H1 (cell line): ENCODE measurements at places on chromosomes 11 and 22. TPM values are rescaled to one million over a fixed set of nuclear protein-coding genes. Genes with fewer than 3 reads are reported as not detected.

STIP1 gene
- 316 and 329 TPM in 2 replicates for total RNA-seq

CAVIN3 gene
- total RNA-seq = 17.7 and 20.4 TPM in 2 replicates

VSTM5 gene
- total RNA-seq = 0.13 and 0.22 TPM in 2 replicates

KCNQ1 gene
- 2.0 and 2.4 TPM in 2 replicates for total RNA-seq

GAL3ST1 gene
- 10.5 and 11.0 TPM in 2 replicates for total RNA-seq

C11orf91 gene
- total RNA-seq = not detected in 2 replicates

DCDC1 gene
- 0.52 and 0.56 TPM in 2 replicates for total RNA-seq

GRCh38 chr22:29470159-29470855 lies 9.7 kb upstream of the NEFH start:
- peak; percentile 99 for DNase-seq
- H3K4me3 ChIP-seq = peak overlapping the region; percentile 38
- H3K27me3 ChIP-seq = no peaks in the 10 kb centered on the region
- H3K4me1 ChIP-seq = no peaks in the 10 kb centered on the region

- peaks cover 5% of the 10 kb centered on the region for H3K4me1 ChIP-seq
- H3K36me3 ChIP-seq = no peaks in the 10 kb centered on the region
- H3K4me3 ChIP-seq = no peak overlapping the region
- no peak for DNase-seq
- H3K27me3 ChIP-seq = no peaks in the 10 kb centered on the region
- H3K27ac ChIP-seq = no peak overlapping the region
Observed at GRCh38 chr11:117529816-117530215, 202.2 kb downstream of the CEP164 start.

DNA sequence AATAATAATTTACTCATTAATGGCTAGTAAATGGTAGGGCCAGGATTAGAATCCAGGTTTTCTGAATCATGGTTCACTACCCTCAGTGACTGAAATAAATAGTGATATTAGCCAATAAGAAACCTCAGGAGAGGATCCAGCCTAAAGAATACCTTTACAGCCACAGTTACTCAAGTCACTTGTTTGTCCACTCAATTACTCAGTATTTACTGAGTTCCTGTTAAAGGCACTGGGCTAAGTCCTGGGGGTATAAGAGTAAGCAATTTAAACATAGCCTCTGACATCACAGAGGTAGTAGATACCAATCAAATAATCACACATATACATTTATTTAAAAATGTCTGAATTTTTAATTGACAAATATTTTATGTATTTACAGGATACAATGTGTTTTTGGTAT lies 56.8 kb upstream of the GAB2 start:
- H3K4me3 ChIP-seq = no peak overlapping the region
- H3K4me1 ChIP-seq = no peaks in the 10 kb centered on the region
- peaks cover 2% of the 10 kb centered on the region; the same call in 1 of the 2 replicates for H3K36me3 ChIP-seq
- H3K27me3 ChIP-seq = no peaks in the 10 kb centered on the region

DNA sequence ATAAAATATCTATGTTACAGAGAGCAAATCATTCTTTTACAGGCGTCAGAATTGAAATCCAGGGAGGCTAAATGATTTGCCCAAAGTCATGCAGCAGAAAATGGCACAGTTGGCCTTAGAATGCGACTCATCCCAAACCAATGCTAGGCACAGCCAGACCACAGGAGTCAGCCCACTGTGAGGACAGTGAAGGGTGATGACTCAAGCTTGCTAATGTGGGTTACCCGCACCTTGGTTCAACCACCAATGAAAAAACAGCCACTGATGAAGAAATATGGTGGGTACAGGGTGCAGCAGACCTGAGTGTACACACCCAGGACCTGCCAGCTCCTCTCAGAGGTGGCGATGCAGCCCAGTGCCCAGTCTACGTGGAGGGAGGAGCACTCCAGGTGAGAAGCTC lies 89.7 kb downstream of the ZC3H12C start:
- H3K4me1 ChIP-seq = peaks cover 13% of the 10 kb centered on the region
- DNase-seq = no peak
- no peak overlapping the region for H3K4me3 ChIP-seq

- no peaks in the 10 kb centered on the region for H3K27me3 ChIP-seq
- no peaks in the 10 kb centered on the region for H3K4me1 ChIP-seq
- DNase-seq = peak; percentile 62
- H3K36me3 ChIP-seq = no peaks in the 10 kb centered on the region
- no peak within 1 kb of the TSS for H3K4me3 ChIP-seq
Observed at GRCh38 chr11:65170058-65170534, at the start of gene SPDYC. Gene SPDYC, plus strand, starts transcription at chr11:65170233. Its CDS starts 1,125 bp downstream, at chr11:65171358.

- no peaks in the 10 kb centered on the region for H3K27me3 ChIP-seq
- no peak for DNase-seq
- no peak overlapping the region for H3K27ac ChIP-seq
- H3K36me3 ChIP-seq = no peaks in the 10 kb centered on the region
- H3K4me3 ChIP-seq = no peak overlapping the region
Observed at GRCh38 chr11:13114566-13115379, 105.7 kb downstream of the RASSF10 start.

- H3K4me3 ChIP-seq = no peak overlapping the region
- no peaks in the 10 kb centered on the region for H3K27me3 ChIP-seq
- no peaks in the 10 kb centered on the region for H3K4me1 ChIP-seq
- H3K36me3 ChIP-seq = peaks cover 16% of the 10 kb centered on the region
Observed at GRCh38 chr11:967995-968751, 42.5 kb downstream of the AP2A2 start.

GRCh38 chr11:18548001-18548400 lies 21.3 kb upstream of the TSG101 start:
- no peaks in the 10 kb centered on the region for H3K36me3 ChIP-seq
- H3K4me3 ChIP-seq = no peak overlapping the region
- H3K4me1 ChIP-seq = no peaks in the 10 kb centered on the region
- no peak for DNase-seq

GRCh38 chr11:73851046-73851764 lies 25.4 kb downstream of the COA4 start:
- no peak overlapping the region for H3K4me3 ChIP-seq
- H3K36me3 ChIP-seq = no peaks in the 10 kb centered on the region
- H3K27ac ChIP-seq = no peak overlapping the region

DNA sequence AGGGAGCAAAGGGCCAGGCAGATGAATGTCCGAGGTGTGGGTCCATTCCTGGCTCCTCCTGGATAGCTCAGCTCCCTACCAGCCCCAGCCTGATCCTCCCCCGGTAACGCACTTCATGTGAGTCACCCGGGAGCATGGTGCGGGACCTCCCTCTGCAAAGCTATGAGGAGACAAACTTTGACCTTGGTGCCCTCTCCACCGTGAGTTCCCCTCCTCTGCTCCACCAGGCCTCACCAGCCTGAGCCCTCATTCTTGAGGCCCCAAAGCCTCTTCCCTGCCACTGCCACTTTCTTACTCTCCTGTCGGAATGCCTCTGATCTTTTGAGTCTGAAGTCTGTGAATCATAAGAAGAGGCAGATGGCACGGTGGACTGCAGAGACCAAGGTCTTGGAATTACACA lies 37.4 kb upstream of the CD82 start:
- H3K4me1 ChIP-seq = no peaks in the 10 kb centered on the region
- H3K27me3 ChIP-seq = no peaks in the 10 kb centered on the region
- H3K36me3 ChIP-seq = no peaks in the 10 kb centered on the region
- H3K27ac ChIP-seq = no peak overlapping the region
- no peak overlapping the region for H3K4me3 ChIP-seq

GRCh38 chr11:72471005-72471898 lies 36.9 kb upstream of the CLPB start:
- H3K27ac ChIP-seq = no peak overlapping the region
- no peaks in the 10 kb centered on the region for H3K4me1 ChIP-seq
- DNase-seq = peak; percentile 63

DNA sequence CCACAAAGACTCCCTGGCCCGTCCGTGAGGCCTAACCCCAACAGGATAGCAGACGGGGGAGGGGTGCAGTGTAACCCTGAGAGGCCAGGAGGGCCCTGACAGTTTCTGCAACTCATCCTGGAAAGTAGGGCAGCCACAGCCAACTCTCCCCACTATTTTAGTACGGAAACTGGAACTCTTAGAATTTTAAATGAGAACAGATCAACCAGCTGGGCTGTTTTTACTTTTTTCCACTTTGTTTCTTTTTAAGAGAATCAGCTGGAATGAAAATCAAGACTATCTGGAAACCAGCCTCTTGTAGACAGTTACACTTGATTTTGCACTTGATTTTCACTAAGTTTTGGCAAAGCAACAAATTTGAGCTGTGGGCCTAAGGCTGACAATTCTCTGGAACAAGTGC lies 42.7 kb upstream of the NRIP3 start:
- H3K27ac ChIP-seq = no peak overlapping the region
- no peak overlapping the region for H3K4me3 ChIP-seq
- DNase-seq = no peak
- H3K4me1 ChIP-seq = no peaks in the 10 kb centered on the region; the same call in 1 of the 2 replicates
- H3K36me3 ChIP-seq = no peaks in the 10 kb centered on the region

- no peaks in the 10 kb centered on the region for H3K27me3 ChIP-seq
- peak within 1 kb of the TSS; percentile 81 for H3K4me3 ChIP-seq
- peaks cover 5% of the 10 kb centered on the region for H3K4me1 ChIP-seq
- DNase-seq = peak; percentile 84
Observed at GRCh38 chr22:24951942-24952836, at the start of gene KIAA1671. Gene KIAA1671, plus strand, starts transcription at chr22:24952716. Its CDS starts 75,284 bp downstream, at chr22:25028000.

- no peak overlapping the region for H3K27ac ChIP-seq
- no peak overlapping the region for H3K4me3 ChIP-seq
- no peaks in the 10 kb centered on the region for H3K27me3 ChIP-seq
Observed at GRCh38 chr11:59187587-59187986, 15.7 kb downstream of the DTX4 start.

- H3K4me1 ChIP-seq = peaks cover 13% of the 10 kb centered on the region
- no peak overlapping the region for H3K4me3 ChIP-seq
- H3K27ac ChIP-seq = no peak overlapping the region
- no peak for DNase-seq
- peaks cover 20% of the 10 kb centered on the region; the same call in 1 of the 2 replicates for H3K36me3 ChIP-seq
Observed at GRCh38 chr22:44888491-44889254, 121.1 kb downstream of the PHF21B start.

DNA sequence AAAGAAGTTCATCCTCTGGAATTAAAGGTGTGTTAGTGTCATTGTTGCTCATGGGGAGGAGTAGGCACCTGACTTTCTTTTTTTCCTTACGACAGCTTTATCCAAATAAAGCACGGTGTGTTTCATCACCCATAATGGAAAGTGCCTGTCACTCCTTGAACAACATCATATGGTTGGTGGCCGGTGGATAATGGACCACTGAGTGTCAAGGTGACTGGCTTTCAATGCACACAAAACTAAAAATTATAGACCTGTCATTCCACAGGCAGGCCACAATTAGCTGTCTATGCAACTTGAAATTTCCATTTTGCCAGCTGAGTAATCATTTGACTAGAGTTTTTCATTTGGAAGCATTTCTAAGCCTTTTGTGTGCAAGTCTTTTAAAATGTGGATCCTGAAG lies 45.0 kb upstream of the MPPED2 start:
- H3K27me3 ChIP-seq = no peaks in the 10 kb centered on the region
- no peak overlapping the region for H3K27ac ChIP-seq
- no peaks in the 10 kb centered on the region for H3K36me3 ChIP-seq
- no peak for DNase-seq
- no peak overlapping the region for H3K4me3 ChIP-seq
- no peaks in the 10 kb centered on the region; the same call in 1 of the 2 replicates for H3K4me1 ChIP-seq

DNA sequence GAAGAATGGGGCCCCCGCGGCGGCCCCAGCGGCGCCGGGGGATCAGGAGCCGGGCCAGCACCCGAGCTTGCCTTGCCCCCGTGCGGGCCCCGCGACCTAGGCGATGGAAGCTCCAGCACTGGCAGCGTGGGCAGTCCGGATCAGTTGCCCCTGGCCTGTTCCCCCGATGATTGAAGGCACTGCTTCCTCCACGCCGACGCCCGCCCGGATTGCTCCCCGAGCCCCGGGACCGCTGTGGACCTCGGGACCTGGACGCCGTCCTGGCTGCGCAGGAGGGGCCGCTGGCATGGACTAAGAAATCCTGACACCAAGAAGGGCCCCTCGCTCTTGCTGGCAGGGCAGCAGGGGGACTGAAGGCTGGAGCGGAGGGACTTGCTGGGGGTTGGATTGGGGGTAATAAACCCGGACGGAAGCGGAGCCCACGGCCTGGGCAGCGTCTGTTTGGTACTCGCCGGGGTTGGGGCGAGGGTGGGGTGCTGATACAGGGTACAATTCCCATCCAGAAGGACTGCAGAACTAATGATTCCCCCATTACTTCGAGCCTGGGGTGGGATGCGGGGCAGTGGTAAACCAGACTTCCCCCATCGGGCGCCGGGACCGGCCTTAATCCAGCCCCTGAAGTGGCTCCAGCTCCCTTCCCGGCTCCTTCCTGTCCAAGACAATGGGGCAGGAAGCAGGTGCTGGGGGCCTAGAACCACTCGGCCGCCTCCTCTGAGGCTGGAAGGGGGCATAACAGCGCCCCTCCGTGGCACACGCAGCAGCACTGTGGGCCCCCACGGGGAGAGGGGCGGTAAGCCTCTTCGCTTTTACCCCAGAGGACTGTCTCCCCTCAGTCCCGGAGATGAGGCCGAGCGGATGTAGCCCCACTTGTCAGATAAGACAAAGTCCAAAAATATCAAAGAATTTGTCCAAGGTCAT lies 1.0 kb downstream of the CCDC85B start:
- peak overlapping the region; percentile 74 for H3K4me3 ChIP-seq
- peaks cover 30% of the 10 kb centered on the region for H3K4me1 ChIP-seq
- peaks cover 9% of the 10 kb centered on the region for H3K27me3 ChIP-seq
- peak; percentile 72 for DNase-seq

GRCh38 chr11:30960387-30960992 lies 374.3 kb upstream of the MPPED2 start:
- DNase-seq = no peak
- no peaks in the 10 kb centered on the region for H3K27me3 ChIP-seq
- H3K4me3 ChIP-seq = no peak overlapping the region
- H3K36me3 ChIP-seq = no peaks in the 10 kb centered on the region

GRCh38 chr11:92413757-92414513 lies 189.3 kb downstream of the FAT3 start:
- H3K27me3 ChIP-seq = no peaks in the 10 kb centered on the region
- no peak overlapping the region for H3K4me3 ChIP-seq
- no peak for DNase-seq
- H3K36me3 ChIP-seq = no peaks in the 10 kb centered on the region
- H3K27ac ChIP-seq = no peak overlapping the region

GRCh38 chr11:72083414-72083813 lies 2.8 kb downstream of the LRRC51 start:
- no peaks in the 10 kb centered on the region for H3K36me3 ChIP-seq
- H3K4me1 ChIP-seq = peaks cover 2% of the 10 kb centered on the region
- no peak for DNase-seq
- no peak overlapping the region for H3K27ac ChIP-seq
- H3K4me3 ChIP-seq = no peak overlapping the region
